NCI-H2171 (cell line): ENCODE measurements at places on chromosomes 12 and 14.
A peak's percentile ranks its signal among the peaks of the same experiment; 100 is the strongest.

- DNase-seq, result no peak
Observed at GRCh38 chr12:125229878-125230530, 164.8 kb downstream of the AACS start.

DNA sequence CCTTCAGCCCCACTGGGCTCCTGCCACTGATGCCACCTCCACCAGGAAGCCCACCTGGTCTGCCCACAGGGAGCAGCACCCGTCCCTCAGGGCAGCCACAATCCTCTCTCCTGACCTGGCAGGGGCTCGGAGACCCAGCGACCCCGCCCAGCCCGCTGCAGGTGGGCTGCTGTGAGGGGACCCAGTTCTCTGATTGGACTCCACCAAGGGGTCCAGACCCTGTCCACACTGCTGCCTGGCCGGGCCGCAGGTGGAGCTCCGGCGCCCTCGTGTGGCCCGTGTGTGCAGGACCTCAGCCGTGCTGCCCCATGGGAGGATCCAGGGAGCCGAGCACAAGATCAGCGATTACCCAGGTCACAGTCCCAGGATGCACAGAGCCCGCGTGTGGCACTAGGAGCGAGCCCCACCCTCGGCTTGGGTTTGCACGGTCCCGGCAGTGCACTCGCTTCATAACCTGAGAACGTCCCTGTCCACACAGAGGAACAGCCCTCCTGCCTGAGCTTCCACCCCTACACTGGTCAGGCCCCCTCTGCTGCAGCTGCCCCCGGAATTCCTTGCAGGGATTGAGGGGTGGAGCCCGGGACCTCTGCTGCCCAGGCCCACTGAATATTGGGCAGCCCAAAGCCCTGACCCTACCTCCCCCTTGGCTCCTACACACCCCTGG, 35.4 kb upstream of the TMEM179 start:
- DNase-seq, result peak; percentile 78

- DNase-seq, result no peak
Observed at GRCh38 chr14:56881181-56881580, 70.9 kb upstream of the OTX2 start.

DNA sequence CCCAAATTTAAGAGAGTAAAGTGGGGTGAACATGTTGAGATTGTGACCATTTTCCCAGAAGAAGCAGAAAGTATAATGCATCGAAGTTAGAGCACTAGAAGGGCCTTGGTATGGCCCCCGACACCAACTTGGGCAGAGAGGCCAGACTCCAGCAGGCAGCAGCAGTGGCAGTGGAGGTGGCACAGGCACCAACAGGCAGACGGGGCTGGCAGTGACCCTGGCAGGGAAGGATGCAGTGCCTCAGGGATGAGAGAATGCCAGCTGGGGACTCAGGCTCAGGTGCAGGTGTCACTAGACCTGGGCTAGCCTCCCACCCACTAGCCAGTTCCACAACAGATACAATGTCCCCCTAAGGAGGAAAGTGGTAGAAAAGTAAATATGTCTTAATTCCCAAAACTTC, 27.7 kb upstream of the AMIGO2 start:
- DNase-seq, result no peak

- DNase-seq, result peak; percentile 95
Observed at GRCh38 chr14:93832081-93832480, 43.8 kb upstream of the PRIMA1 start.

GRCh38 chr12:94184995-94185719, 36.8 kb downstream of the PLXNC1 start:
- no peak for DNase-seq

DNA sequence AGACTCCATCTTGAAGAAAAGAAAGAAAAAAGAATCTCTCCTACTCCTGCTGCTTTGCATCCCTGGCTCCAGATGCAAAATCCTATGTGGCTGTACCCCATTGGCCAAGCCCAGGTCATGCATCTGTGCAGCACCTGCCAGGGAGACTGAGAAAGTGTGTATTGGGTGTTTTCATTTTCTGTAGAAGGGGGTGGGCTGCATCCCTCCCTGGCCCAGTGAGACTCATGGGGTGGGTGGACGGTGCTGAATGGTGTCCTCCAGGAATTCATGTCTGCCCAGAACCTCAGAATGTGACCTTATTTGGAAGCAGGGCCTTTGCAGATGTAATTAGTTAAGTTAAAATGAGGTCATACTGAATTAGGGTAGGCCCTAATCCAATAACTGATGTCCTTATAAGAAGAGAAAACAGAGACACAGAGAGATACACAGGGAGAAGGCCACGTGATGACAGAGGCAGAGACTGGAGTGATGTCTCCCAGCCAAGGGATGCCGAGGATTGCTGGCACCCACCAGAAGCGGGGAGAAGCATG, 23.2 kb downstream of the MOAP1 start:
- DNase-seq, result no peak

- no peak for DNase-seq
Observed at GRCh38 chr12:65720136-65721130, 103.8 kb upstream of the HMGA2 start.

GRCh38 chr12:14935031-14935430, 3.3 kb downstream of the ERP27 start:
- DNase-seq, result no peak

GRCh38 chr12:84696908-84697540, 215.6 kb downstream of the SLC6A15 start:
- no peak for DNase-seq

- DNase-seq, result no peak
Observed at GRCh38 chr12:4285070-4285469, 11.5 kb downstream of the CCND2 start.

DNA sequence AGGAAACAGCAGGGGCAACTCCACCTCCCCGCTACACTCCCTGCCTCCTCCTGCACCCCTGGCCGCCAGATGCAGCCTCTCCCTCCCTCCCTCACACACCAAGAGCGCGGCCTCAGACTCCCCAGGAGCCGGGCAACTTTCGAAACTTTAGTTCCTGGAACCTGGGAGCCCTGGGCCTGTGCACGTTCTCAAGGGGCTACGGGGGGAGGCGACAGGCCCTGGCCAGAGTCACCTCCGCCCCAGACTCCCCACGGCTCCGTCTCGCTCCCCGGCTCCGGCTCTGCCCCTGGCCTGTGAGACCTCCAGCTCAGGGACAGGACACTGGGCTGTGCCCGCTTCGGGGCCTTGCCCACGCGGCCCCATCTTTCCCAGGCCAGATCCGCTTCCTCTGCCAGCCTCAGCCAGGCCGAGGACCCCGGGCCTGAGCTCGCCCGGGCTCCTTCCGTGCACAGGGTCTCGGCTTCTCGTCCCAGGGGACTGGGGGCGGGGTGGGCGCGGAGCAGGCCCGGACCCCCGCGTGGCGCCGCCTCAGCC, 5.5 kb downstream of the AMN start:
- DNase-seq, result peak; percentile 25

- no peak for DNase-seq
Observed at GRCh38 chr14:102606296-102606695, 13.8 kb downstream of the RCOR1 start.

GRCh38 chr12:118190266-118190665, 54.3 kb downstream of the PEBP1 start:
- DNase-seq, result no peak

DNA sequence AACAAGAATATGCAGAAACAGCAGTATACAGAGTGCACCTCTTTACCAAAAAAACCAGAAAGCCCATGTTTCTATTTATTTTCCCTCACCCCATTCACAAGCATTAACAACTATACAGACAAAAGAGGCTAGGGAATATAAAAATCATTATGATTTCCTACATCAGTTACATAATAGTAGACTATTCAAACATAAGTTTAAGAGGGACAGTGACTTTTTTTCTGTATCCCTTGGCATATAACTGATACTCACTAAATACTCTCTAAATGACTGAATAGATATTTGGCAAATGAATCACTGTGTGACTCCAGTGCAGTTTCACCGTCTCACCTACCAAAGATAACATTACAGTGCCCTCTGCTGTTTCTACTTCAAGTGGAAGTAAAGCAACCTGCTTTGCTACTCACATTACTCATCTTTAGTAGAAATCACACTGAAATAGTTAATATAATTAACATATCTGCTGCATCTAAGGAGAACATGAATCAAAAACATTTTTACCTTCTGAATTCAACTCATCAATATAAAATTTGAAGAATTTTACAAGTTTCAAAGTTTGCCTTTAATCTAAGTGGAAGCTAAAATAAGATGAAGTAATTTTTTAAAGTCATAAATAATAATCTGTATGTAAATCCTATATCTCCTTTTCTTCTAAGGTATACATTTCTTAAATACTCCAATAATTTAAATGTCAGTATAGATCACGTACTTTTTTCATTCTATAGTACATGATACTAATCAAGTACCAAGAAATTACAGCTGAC, 103.8 kb downstream of the OSBPL8 start:
- DNase-seq, result peak; percentile 58

DNA sequence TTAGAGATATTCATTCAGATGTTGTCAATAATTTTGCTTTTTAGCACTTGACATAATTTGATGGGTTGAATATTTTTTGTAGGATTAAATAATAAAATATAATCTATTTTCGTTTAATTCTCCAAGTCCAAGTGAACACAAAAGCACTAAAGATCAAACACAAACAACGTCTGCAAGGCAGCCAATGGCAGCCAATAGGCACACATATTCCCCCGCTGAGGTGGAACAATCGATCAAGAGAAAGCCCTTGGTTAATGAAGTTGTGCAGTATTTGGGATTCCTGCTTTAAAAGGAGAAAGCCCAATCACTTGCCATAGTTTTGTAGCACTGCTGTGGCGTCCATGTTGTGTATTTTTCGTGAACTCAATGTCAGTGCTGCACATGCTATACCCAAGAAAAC, 1.5 kb downstream of the DHRS7 start:
- DNase-seq, result no peak
